IgD-negative memory B cell (primary cell): ENCODE measurements at places on chromosomes 7 and 10. TPM values are rescaled to one million over a fixed set of nuclear protein-coding genes. Genes with fewer than 3 reads are reported as not detected.

FANK1 gene
- not detected for polyA plus RNA-seq

ANKRD7 gene
- not detected for polyA plus RNA-seq

DPYSL4 gene
- polyA plus RNA-seq = not detected

CELF2 gene
- polyA plus RNA-seq = 142 TPM

LSM5 gene
- polyA plus RNA-seq = 91.7 TPM

CNOT4 gene
- polyA plus RNA-seq = 17.7 TPM

MRC1 gene
- not detected for polyA plus RNA-seq

CTAGE15 gene
- polyA plus RNA-seq = 0.50 TPM

GARS1 gene
- 79.1 TPM for polyA plus RNA-seq

TRPV5 gene
- not detected for polyA plus RNA-seq

VWDE gene
- not detected for polyA plus RNA-seq

SEMA3E gene
- polyA plus RNA-seq = not detected

TMEM72 gene
- not detected for polyA plus RNA-seq

C7orf57 gene
- polyA plus RNA-seq = not detected

ZPBP gene
- polyA plus RNA-seq = not detected

STOX1 gene
- polyA plus RNA-seq = 0.24 TPM

SRRM3 gene
- not detected for polyA plus RNA-seq

ADK gene
- 196 TPM for polyA plus RNA-seq

LEP gene
- polyA plus RNA-seq = not detected

BTBD16 gene
- not detected for polyA plus RNA-seq

CUX1 gene
- 22.2 TPM for polyA plus RNA-seq

GRID2IP gene
- polyA plus RNA-seq = 0.09 TPM

IGF2BP3 gene
- polyA plus RNA-seq = 5.4 TPM

ARHGAP22 gene
- polyA plus RNA-seq = 0.64 TPM

CRHR2 gene
- polyA plus RNA-seq = not detected

CRCP gene
- 51.2 TPM for polyA plus RNA-seq

PROSER2 gene
- polyA plus RNA-seq = not detected

COBL gene
- polyA plus RNA-seq = not detected

OPN1SW gene
- polyA plus RNA-seq = not detected

LHFPL3 gene
- not detected for polyA plus RNA-seq

TAS2R4 gene
- not detected for polyA plus RNA-seq

PDAP1 gene
- polyA plus RNA-seq = 33.8 TPM
